Cortex of kidney (tissue), 1 donor: ENCODE measurements at places on chromosomes 3 and 15.

- no peak for DNase-seq
Observed at GRCh38 chr3:53077476-53078220, 31.8 kb upstream of the SFMBT1 start.

GRCh38 chr15:85598219-85598618, 196.5 kb downstream of the KLHL25 start:
- DNase-seq = no peak

DNA sequence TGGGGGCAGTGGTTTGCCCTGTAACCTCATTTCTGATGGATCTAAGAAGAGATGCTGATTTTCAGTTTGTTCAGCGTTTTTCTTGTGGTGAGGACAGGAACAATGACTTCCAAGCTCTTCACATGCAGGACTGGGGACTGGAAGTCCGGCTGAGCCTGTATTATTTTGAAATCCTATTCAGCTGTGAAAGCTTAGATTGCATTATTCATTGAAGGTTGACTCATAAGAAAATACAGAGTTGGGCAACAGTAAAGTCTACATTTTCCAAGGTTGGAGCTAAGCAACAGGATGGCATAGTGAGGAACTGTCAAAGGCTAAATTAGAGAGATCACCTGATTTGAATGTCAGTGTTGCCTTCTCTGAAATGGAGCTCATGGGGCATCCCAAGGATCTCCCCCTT, 230.9 kb upstream of the FEZF2 start:
- DNase-seq = no peak

DNA sequence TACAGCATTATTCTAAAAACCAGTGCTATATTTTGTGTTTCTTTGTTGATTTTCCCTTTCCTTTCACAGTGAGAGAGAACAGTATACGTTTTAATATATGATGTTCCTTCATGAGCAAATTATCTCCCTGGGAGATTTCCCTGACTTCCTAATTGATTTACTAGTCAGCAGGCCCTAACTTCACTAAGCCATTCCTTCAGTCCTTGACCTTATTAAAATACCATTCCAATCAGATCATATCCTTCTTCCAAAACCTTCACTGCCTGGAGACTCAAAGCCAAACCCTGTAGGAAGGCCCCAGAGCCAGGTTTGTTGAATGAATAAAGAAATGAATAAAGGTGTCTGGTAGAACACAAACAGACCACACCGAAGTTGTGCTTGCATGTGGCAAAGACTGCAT, 43.8 kb upstream of the ARHGEF3 start:
- no peak for DNase-seq

GRCh38 chr3:49358884-49359225, 702 bp upstream of the GPX1 start:
- no peak for DNase-seq

- DNase-seq = no peak
Observed at GRCh38 chr3:189467451-189467850, 163.7 kb upstream of the TP63 start.

DNA sequence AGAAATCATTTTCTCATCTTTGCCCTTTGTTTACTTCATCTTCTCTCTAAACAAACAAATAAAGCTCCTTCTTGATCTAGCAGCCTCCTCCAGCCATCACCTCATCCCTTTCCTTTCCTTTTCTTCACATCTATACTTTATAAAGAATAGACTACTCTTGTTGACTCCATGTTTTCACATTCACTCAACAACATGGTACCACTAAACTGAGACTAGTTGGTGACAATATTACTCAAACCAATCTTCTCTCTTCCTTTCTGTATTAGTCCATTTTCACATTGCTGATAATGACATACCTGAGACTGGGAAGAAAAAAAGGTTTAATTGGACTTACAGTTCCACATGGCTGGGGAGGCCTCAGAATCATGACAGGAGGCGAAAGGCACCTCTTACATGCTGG, 324.7 kb downstream of the SOX2 start:
- DNase-seq = no peak

- no peak for DNase-seq
Observed at GRCh38 chr3:9405756-9406155, 8.3 kb downstream of the SETD5 start.

GRCh38 chr3:123151251-123151705, 50.5 kb upstream of the SEC22A start:
- no peak for DNase-seq

- DNase-seq = no peak
Observed at GRCh38 chr3:104632947-104633346, 733.8 kb upstream of the ALCAM start.

DNA sequence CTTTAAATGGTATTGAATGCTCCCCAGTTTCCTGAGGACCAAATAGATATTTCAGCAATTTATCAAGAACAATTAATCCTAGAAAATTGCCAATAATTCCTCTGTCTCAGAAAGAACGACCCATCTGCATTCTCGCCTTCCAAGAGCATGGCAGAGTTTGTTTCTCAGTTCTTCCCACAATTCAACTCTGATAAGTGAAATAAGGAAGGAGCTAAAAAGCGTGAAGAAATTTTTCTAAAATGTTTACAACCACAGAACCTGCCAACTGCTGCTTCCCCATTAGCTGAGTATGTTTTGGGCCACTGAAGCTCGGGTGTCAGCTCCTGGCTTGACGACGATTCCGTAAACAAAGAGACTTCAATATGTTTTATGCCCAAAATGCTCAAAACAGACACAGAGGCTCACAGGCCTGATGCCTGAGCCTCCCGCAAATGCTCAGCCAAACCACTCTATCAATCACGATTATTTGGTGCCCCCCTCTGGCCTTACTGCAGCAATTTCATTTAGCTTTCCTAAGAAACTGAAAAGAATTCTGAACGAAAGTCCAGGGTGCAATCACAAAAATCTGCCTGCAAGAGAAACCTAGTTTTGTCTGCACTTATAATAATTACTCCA, 259.2 kb upstream of the CCDC54 start:
- no peak for DNase-seq

- DNase-seq = no peak
Observed at GRCh38 chr3:40655551-40655950, 130.8 kb downstream of the ZNF621 start.
